ENCODE measurements at places on chromosomes 3 and 15. TPM values are rescaled to one million over a fixed set of nuclear protein-coding genes. Genes with fewer than 3 reads are reported as not detected.

HAPLN3 gene
- total RNA-seq: 1.3 TPM

PLA2G4B gene
- total RNA-seq: 1.5 TPM

CACNA1D gene
- 0.87 TPM for total RNA-seq

CMTM8 gene
- 2.9 TPM for total RNA-seq

POLQ gene
- total RNA-seq: 1.0 TPM

WNT5A gene
- 4.1 TPM for total RNA-seq

ROPN1B gene
- not detected for total RNA-seq

NSUN3 gene
- 7.6 TPM for total RNA-seq

RPP25 gene
- total RNA-seq: 1.2 TPM

ACAN gene
- under 0.01 TPM for total RNA-seq

ZDHHC19 gene
- not detected for total RNA-seq

- DNase-seq: peak; percentile 60
Observed at GRCh38 chr3:189071446-189071845, 100.3 kb upstream of the TPRG1 start.

DNA sequence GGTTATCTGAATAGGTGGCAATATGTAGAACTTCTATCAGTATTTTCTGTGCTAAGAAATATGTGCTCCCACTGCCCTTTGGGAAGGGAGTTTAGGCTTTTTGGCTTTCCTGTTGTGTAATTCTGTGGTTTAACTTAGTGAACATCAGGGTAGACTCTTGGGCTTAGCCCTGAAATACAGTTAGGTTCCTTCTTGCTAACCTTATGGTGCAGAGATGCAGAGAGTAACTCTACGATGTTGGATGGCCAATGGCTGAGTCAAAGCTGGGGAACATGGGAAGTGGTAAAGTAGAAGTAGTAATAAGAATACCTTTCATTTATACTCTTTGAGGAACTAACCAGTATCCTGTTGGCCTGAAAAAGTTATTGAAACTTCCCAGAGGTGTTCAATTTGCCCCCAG is 80.8 kb upstream of the IL12A start:
- DNase-seq: no peak

DNA sequence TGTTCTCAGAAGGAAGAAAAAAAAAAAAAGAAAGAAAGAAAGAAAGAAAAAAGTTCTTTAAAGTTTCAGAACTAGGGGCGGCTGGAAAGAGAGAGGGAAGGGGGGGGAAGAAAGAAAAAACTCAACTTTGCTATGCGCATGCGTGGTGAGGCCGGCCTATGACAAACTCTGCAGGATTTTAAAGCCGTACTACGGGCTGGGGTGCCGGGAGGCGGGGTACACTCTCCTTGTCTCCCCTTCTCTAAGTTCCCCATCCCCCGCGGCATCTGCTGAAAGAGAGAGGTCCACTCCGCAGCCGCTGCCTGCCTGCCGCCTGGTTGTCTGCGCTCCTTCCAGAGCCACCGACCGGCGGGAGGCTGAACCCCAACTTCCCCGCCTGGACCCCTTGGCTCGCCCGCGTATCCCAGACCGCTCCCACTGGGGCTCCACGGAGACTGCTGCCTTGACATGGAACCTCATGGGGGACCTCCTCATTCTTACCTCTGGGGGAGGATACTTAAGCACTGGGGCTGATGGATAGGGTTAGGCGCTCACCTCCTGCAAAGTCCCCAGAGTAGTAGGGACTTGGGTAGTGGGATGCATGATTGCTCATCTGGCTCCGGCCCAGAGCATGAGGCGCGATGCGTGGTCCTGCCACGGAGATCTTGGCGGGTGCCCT is 1.4 kb upstream of the WNT5A start:
- peak; percentile 59 for DNase-seq

- no peak for DNase-seq
Observed at GRCh38 chr3:151296226-151296625, 17.9 kb upstream of the P2RY14 start.

DNA sequence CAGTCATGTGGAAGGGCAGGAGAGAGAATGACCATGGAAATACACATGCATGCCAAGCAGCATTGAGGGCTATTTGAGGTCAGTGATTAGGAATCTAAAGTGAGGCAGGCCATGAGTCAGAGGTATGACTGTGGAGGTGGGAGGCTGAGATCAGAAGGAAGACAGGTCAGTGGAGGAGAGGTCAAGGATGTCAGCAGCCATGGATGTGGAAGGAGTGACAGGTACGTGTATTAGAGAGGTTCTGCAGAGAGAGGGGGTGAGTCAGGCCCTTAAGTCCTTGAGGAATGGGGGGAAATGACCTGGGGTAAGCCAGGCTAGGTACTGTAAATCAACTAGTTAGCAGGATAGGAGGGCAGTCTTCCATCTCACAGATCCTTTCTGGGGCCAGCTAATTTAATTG is 166.6 kb downstream of the ANO10 start:
- DNase-seq: peak; percentile 62

GRCh38 chr3:69032142-69032541 is 18.7 kb upstream of the EOGT start:
- DNase-seq: peak; percentile 13

- DNase-seq: peak; percentile 20
Observed at GRCh38 chr15:66617137-66618090, 51.6 kb upstream of the LCTL start.

DNA sequence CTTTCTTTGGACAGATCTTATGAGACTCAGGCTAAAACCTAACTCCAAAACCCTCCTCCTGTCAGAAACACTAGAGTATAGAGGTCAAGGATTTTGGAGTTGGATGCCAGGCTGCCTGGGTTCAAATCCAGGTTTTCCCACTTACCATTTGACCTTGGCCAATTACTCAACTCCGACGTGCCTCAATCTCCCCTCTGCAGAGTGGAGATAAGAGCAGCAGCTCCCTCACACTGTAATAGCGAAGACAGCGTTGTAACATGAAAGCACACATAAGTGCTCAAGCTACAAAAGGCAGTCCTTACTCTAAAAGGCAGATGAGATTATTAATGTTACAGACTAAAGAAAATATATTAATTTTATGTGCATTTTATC is 90.1 kb downstream of the IGF2BP2 start:
- DNase-seq: no peak

DNA sequence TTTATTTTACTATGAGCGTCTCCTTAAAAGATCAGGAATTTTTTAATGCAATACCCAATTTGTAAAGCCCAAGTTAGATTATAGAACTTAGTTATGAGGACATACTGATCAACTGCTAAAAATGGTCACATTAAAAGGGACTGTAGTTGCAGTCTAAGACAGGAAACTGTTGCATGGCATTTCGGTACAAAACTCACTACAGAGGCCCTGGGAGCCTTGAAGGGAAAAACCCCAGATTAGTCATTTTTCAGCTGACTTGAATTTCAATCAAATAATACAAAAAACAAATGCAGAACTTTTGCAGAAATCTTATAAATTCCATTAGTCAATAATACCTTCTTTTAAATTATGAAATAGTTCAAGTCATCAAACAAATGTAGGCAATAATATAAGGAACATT is 6.9 kb upstream of the PTX3 start:
- no peak for DNase-seq

DNA sequence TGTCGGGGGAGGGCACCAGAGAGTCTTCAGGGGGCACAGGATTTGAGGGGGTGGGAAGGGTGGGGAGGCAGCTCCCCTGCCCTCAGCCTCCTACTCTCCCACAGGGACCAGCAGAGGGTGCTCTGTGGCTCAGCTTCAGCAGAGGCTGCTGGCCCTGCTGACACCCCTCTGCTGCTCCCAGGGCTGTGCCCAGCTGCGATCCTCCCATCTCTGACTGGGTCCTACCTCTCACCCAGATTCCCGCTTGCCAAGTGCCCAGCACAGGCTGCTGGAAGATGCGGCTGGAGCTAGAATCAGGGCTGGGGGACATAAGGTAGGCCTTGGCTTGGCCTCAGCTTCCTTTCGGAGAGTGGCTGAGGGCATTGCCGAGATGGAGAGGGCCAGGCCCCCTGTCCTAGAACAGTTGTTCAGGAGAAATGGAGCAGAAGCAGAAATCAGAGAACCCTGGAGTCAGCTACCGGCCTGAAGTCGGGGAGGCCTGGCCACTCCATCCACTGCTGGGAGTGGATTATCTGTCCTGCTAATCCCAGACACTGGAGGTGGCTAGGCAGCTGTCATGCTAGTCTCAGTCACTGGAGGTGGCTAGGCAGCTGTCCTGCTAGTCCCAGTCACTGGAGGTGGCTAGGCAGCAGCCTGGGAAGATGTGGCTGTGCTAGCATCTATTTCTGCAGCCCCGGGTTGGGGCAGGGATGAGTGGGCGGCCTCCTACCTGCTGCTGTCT is 3.9 kb downstream of the GRM2 start:
- DNase-seq: no peak

GRCh38 chr15:48498828-48499227 is 146.7 kb downstream of the FBN1 start:
- no peak for DNase-seq

- DNase-seq: no peak
Observed at GRCh38 chr15:97463696-97464095, 496.8 kb upstream of the ARRDC4 start.

GRCh38 chr15:29522373-29523276 is 253.0 kb upstream of the NSMCE3 start:
- DNase-seq: peak; percentile 88

GRCh38 chr3:16449369-16449768 is 64.1 kb downstream of the RFTN1 start:
- no peak for DNase-seq

- no peak for DNase-seq
Observed at GRCh38 chr15:56737791-56738190, 4.5 kb upstream of the ZNF280D start.

GRCh38 chr3:10374311-10374710 is 53.4 kb upstream of the SEC13 start:
- no peak for DNase-seq

GRCh38 chr3:50340448-50341329 is at the start of gene RASSF1:
TSS of gene RASSF1 (minus strand) at chr3:50340836. CDS start at chr3:50340805, 31 bp downstream.
- no peak for DNase-seq

- peak; percentile 47 for DNase-seq
Observed at GRCh38 chr15:95059346-95059905, 828.1 kb downstream of the MCTP2 start.

DNA sequence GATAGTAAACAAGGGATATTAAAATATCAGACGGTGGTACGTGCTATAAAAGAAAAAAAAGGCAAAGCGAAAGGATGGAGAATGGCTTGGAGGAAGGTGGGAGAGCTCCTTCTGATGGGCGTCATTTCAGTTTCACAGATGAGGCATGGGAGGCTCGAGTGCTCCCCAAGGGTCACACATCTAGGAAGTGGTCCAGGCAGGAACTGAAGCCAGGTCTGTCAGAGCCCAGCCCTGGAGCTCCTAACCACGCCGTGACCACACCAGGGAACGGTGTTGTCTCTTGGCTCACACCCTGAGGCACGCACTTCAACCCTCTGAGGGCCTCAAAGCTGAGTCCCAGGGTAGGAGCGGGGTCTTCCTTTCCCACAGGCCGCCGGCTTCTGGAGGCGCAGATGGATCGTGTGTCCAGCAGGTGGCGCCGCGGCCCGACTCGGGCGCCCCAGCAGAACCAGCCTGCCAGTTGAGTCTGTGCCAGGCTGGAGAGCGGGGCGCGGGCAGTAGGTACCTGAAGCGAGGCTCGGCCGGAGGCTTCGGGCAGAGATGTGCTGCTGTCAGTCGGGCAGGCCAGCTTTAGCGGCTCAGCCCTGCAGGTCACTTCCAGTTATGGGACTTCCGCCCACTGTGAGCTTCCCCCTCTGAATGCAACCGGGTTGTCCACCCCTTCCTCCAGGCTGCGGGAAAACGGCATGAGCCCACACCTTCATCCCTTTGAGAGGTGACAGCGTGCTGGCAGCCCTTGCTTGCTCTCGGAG is 68.1 kb downstream of the SLC6A1 start:
- DNase-seq: peak; percentile 56

GRCh38 chr3:47961815-47962606 is 54.2 kb downstream of the MAP4 start:
- DNase-seq: peak; percentile 80

DNA sequence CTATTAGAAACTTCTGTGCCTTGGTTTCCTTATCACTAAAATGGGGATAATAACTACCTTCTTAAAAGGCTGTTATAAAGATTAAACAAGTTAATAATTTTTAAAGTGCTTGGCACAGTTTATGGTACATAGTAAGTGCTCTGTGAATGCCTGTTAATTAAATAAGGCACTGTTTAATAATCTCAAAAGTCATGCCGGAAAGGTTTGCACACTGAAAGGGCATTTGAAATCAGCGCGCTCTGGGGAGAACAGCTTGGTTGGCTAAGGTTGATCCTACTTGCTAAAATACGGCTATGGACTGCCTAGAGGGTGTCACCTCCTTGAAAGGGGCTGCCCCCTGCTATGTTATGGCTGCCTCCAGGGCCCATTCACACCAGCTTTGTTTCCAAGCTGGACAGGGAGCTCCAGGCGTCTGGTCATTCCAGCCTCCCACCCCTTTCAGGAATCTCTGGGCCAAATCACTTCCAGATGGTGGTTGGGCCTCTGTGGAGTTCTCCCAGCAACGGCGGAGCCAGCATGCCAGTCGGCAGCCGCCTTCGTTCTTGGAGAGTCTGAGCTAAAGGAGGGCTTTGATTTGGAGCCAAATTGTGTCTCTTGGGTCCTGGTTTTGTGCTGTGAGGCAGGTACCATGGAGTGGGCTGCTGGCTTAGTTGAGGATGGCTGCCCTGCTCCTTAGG is 5.9 kb downstream of the FLNB start:
- no peak for DNase-seq

GRCh38 chr15:29034593-29035335 is 149.0 kb downstream of the APBA2 start:
- DNase-seq: no peak

DNA sequence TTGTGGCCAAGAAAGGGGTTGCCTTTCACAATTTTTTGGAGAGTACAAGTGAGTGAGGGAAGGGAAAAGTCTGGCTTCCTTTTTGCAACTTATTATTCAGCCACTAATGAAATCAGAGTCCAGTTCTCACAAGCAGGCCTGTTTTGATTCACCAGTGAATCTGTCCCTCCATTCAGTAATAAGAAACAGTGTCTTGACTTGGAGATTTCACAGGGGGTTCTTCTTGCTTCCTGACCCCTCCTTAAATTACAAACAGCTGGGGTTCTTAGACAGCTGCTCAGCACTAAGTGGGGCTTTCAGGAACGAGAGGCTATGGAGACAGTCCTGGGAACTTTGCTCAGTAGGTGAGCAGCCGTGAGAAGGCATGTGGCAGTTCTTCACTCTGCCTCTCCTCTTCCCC is 24.5 kb downstream of the SEMA3G start:
- no peak for DNase-seq

DNA sequence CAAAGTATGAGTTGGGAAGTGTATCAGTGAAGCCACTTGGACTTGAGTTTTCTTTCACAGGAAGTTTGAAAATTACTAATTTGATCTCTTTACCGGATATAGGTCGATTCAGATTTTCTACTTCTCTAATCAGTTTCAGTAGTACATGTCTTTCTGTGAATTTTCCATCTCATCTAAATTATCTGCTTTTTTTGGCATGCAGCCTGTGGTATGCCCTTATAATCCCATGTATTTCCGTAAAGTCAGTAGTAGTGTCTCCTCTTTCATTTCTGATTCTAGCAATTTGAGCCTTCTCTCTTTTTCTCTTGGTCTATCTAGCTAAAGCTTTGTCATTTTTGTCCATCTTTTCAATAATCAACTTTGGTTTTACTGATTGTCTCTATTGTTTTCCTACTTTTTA is 168.4 kb upstream of the UBE2E1 start:
- DNase-seq: no peak

- DNase-seq: no peak
Observed at GRCh38 chr15:78675206-78675605, 34.2 kb upstream of the CHRNB4 start.

- DNase-seq: peak; percentile 52
Observed at GRCh38 chr3:111072031-111072921, 660 bp downstream of the NECTIN3 start.

Data from mammary epithelial cell (primary cell).